ENCODE measurements at places on chromosomes 13 and 19.

GRCh38 chr19:13396250-13397080 lies 109.8 kb downstream of the CACNA1A start:
- DNase-seq: no peak

DNA sequence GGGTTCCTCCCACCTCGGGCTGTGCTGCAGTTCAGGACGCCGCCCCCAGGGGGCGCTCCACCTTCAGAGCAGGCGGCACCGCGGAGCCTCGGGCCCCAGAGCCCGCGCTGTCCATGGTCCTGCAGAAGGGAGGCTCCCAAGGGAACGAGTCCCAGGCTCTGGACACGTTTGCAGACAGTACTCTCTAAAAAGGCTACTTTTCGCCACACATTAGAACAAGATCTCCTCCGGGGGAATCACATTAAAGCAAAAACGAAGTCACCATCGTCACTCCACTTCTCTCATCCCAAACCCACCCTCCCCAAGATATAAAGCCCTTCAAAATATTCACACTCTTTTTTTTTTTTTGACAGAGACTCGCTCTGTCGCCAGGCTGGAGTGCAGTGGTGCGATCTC lies 4.6 kb upstream of the SIGLEC10 start:
- DNase-seq: peak; percentile 95

- no peak for DNase-seq
Observed at GRCh38 chr19:41930926-41931592, 2.8 kb upstream of the ERFL start.

DNA sequence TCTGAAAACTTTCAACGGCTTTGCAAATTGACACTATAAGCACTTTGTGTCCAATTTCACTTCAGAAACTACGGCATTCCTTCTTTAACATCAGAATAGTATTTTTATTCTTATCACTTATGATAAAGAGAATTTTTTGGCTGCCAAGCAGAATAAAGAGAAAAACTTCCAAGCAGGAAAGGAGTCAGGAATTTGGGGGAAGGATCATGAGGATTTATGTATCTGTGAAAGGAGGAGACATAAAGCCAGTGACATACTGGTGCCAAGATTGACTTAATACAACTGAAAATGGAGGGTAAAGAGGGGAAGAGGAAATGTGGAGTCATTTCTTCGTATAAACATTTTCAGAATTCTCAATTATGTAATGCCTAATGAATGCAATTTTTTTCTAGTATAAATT lies 94.7 kb downstream of the RBM26 start:
- no peak for DNase-seq

- DNase-seq: no peak
Observed at GRCh38 chr13:73521985-73522524, 463.2 kb downstream of the KLF5 start.

DNA sequence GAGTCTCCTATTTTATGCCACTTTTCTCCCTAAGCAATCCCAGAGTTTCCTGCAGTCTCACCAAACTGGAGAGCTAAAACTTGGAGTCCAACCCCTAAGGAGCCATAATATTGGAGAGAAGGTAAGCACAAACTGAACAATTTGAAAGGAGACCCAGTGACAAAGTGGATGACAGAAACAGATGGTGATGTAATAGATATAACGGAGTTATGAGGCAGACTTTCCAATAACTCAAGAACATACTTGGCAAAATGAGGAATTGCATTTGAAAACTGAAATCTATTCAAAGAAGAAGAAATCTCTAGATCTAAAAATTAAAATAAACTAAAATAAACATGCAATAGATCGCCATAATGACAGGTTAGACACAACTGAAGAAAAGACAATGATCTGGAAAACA lies 200.9 kb upstream of the MIR17HG start:
- DNase-seq: no peak

GRCh38 chr19:15675560-15675959 lies 2.7 kb downstream of the CYP4F12 start:
- no peak for DNase-seq

- DNase-seq: no peak
Observed at GRCh38 chr19:35519291-35519690, 5.8 kb upstream of the DMKN start.

DNA sequence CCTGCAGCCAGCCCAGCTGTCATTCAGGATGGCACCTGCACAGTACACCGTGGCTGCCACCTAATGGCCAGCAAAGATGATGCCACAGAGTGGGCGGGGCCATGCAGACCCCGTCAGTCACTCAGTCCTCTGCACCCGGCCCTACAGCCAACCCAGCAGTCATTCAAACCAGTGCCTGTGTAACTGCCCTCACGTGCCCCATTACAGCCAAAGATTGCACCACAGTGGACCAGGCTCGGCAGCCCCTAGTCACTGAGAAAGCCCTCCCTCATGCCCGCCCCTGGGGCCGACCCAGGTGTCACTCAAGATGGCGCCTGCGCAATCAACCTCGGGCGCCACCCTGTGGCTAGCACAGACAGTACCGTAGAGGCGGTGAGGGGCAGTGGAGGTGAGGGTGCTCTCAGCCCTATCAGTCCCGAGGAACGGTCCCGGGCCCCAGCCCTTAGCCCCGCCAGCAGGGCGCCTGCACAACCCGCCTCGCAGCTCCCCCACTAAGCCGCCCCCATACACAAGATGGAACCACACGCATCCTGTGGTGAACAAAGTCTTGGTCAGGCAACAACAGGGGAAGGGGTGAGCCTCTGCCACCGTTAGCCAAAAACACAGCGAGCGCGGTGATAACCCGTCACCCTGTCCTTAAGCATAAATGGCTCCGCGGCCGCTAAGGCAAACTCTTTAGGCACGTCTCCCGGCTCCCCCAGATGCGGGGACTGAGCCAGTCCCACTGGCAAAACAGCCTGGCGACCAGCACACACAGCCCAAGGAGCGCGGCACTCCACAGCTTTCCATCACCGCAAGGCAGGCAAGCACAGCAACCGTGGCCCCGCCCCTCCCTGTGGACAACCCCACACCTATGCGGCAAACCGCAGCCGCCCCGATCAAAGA lies 2.3 kb downstream of the PEG3 start:
- peak; percentile 83 for DNase-seq

DNA sequence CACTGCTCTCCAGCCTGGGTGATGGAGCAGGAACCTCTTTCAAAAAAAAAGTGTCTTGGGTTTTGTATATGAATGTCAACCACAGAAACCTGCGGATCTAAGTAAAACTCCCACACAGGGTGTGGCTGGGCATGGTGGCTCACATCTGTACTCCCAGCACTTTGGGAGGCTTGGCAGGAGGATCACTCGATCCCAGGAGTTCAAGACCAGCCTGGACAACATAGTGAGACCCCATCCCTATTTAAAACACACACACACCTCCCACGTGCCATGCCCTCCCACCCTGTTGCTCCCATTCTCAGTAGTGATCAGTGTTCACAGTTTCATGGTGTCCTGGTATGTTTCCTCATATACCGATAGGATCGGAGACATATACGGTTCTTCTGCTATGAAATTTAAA lies 9.2 kb downstream of the TMED1 start:
- DNase-seq: no peak

DNA sequence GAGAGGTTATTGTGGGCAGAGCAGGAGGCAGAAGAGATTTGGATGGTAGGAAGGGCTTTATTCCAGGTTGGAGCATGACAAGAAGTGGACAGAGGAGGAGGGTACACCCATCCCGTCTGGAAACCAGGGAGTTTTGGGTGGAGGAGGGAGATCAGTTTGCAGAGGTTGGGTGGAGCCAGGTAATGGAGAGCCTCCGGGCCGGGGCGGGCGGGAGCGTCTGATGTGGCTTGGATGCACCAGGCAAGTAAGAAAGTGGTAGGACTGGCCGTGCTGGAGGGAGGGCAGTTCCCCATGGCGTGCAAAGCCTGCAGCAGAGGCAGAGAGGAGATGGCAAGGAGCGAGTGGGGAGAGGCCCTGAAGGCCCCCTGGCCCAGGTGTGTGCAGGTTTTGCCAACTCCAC lies 10.9 kb downstream of the IGFLR1 start:
- peak; percentile 32 for DNase-seq

DNA sequence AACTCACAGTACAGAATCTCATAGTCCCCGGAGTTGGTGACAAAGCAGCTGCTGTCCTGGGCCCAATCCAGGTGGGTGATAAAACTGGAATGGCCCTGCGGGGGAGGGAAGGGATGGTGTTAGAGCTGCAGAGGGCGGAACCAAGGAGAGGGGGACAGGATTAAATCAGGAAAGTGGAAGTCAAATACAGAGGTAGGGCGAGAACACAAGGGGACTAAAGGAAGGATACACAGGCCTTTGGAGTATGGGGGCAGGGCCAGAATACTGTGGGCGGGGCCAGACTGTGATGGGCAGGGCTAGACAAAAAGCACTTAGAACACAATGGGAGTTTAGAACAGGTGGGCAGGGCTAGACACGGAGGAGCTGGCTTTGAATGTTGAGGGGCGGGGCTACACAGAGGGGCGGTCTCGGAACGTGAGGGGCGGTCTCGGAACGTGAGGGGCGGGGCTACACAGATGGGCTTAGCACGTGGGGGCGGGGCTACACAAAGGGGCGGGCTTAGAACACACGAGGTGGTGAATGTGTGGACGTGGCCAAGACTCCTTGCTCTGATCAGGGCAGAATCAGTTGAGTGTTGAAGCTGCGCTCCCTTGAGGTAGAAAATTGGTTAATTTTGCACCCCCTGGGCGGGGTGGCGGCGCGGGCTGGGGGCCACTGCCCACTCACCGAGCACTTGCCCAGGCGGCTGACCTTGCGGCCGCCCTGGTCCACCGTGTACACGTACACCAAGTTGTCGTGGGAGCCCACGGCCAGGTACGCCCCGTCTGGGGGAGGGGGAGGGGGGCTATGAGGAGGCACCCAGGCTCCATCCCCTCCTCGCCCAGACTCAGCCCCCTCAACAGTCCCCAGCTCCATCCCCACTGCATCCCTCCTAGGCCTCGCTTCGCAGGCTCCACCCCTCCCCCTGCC lies 14.0 kb upstream of the GPR4 start:
- peak; percentile 82 for DNase-seq

DNA sequence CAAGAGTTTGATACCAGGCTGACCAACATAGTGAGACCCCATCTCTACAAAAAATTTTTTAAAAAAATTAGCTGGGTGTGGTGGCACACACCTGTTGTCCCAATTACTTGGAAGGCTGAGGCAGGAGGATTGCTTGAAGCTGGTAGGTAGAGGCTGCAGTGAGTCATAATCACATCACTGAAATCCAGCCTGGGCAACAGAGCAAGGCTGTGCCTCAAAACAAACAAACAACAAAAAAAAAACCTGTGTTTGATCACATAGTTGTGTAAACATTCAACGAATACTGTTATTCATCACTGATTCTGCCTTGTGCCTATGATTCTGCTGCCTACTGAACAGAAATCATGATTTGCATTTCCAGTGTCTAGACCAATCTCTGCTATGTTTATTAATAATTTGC lies 134.0 kb downstream of the TBC1D4 start:
- DNase-seq: no peak

DNA sequence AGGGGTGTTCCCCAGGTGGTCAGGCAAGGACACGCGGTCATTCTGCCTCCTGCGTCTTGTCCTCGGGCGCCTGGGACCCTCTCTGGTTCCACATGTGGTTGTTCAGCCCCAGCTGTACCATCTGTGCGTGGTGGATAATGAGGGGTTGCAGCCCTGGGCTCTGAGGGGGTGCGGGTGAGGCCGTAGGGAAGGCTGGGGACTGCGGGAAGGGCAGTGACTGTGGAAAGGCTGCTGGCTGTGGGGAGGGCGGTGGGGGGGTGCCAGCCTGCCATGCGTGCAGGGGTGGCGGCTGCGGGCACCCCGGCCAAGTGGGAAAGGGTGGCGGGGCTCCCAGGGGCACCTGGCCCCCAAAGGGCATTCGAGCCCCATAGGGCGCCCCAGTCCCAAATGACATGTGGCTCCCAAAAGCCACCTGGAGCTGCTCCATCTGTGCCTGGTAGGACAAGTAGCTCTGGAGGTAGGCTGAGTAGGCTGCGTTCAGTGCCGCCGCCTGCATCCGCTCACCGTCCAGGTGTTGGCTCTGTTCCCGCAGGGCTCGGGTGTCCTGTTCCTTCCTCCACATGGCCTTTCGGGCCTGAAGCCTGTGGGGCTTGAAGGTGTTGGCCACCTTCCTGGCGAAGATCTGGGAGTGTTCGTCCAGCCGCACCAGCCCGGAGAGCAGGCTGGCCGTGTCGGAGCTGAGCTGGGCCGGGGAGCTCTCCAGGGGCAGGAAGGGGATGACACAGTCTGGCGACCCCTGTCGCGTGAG lies 15.1 kb downstream of the TICAM1 start:
- DNase-seq: no peak

- no peak for DNase-seq
Observed at GRCh38 chr13:113135281-113135760, 12.7 kb downstream of the F10 start.

GRCh38 chr13:28755546-28755870 lies 36.7 kb upstream of the SLC46A3 start:
- DNase-seq: no peak

DNA sequence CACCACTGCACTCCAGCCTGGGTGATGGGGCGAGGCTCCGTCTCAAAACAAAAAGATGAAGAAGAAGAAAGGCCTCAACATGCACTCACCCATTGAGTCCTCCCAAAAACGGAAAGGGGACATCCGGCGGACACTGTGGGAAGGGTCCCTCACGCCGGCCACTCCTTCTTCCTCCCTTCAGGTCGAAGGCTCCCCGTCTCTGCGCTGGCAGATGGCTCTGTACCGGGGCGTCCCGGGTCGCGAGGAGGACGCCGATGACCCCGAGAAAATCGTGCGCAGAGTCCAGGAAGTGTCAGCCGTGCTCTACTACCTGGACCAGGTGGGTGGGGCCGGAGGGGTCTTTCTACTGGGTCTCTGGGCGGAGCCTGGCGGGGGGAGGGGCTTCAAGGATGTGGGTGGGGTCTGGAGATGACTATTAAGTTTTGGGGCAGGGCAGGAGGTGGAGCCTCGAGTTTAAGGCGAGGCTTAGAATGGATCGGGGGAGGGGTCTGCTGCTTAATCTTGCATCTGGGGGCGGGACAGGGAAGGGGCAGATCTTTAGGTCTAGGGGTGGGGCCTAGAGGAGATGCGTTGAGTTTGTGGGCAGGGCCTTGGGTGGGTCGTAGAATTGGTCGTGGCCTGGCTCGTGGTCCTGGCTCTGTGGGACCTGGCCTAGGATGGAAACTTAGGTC lies 90.2 kb downstream of the MAP4K1 start:
- DNase-seq: no peak

DNA sequence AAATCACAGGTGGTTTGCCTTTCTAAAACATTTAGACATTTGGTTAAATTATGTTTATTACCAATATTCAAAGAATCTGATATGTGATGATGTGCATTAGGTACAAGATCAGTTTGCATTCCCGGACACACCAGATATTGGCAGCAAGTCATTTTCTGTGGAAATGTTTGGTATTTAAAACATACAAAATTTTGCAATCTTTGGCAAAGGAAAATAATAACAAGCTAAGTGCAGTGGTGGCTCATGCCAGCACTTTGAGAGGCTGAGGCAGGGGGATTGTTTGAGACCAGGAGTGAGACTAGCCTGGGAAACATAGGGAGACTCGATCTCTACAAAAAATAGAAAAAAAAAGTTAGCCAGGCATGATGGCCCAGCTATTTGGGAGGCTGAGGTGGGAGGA lies 29.1 kb upstream of the TSC22D1 start:
- DNase-seq: no peak

- DNase-seq: peak; percentile 90
Observed at GRCh38 chr19:12194827-12195731, 32.2 kb downstream of the ZNF136 start.

All from Right ventricle myocardium inferior (tissue), 1 donor.